ENCODE measurements at places on chromosomes 3 and 15. TPM values are rescaled to one million over a fixed set of nuclear protein-coding genes. Genes with fewer than 3 reads are reported as not detected.

- DNase-seq: no peak
- H3K27me3 ChIP-seq: no peaks in the 10 kb centered on the region
- no peaks in the 10 kb centered on the region for H3K36me3 ChIP-seq
- no peaks in the 10 kb centered on the region for H3K4me1 ChIP-seq
- no peak overlapping the region for H3K27ac ChIP-seq
- H3K4me3 ChIP-seq: no peak overlapping the region
Observed at GRCh38 chr15:97692301-97693015, 268.0 kb upstream of the ARRDC4 start.

GRCh38 chr3:118628704-118629341 lies 405.8 kb downstream of the IGSF11 start:
- H3K4me3 ChIP-seq: no peak overlapping the region
- H3K27me3 ChIP-seq: no peaks in the 10 kb centered on the region
- peak; percentile 87 for DNase-seq
- H3K27ac ChIP-seq: no peak overlapping the region
- H3K36me3 ChIP-seq: no peaks in the 10 kb centered on the region

DNA sequence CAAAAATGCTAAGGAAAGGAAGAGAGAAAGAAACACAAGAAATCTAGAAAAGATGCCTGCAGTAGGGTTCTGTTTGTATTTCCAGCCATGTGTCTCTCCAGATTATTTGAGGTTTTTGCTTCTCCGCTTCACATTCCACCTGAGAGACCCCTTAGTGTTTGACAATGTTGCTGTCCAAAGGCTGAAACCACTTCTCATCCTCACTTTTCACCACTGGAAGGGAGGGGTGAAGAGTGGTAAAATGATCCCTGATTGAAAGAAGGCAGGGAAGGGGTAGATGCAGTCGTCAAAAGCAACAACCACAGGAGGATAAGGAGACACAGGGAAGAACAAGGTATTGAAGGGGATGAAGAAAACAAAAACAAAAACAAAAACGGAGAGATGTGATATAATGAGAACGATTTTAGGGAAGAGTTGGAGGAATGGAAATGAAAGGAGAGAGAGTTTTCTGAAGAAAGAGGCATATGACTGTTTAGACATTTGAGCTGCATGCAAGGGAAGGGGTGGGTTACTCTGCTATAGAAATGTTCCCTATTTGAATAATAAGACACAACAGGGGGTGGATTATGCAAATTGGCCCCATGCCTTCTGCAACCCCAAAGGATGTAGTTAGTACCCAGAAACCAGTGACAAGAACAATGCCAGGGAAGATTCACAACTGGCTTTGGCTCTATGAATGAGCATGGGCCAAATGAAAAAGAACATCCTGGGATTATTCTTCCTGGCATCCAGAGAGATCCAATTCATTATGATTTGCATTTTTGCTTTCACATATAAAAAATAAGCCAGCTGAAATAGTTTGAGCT lies 235.9 kb downstream of the GAP43 start:
- H3K27me3 ChIP-seq: no peaks in the 10 kb centered on the region
- DNase-seq: no peak
- H3K36me3 ChIP-seq: no peaks in the 10 kb centered on the region

TRPC1 gene
- total RNA-seq: 23.1 TPM

EPB42 gene
- not detected for total RNA-seq
